Midbrain (tissue), 1 donor: ENCODE measurements at places on chromosomes 3 and 15.

- DNase-seq, result no peak
Measured at GRCh38 chr3:179961071-179961702, 75.5 kb downstream of the PEX5L start.

- no peak for DNase-seq
Measured at GRCh38 chr3:127691489-127691888, 18.7 kb downstream of the ABTB1 start.

- DNase-seq, result no peak
Measured at GRCh38 chr3:57036952-57037351, 23.5 kb upstream of the SPATA12 start.

DNA sequence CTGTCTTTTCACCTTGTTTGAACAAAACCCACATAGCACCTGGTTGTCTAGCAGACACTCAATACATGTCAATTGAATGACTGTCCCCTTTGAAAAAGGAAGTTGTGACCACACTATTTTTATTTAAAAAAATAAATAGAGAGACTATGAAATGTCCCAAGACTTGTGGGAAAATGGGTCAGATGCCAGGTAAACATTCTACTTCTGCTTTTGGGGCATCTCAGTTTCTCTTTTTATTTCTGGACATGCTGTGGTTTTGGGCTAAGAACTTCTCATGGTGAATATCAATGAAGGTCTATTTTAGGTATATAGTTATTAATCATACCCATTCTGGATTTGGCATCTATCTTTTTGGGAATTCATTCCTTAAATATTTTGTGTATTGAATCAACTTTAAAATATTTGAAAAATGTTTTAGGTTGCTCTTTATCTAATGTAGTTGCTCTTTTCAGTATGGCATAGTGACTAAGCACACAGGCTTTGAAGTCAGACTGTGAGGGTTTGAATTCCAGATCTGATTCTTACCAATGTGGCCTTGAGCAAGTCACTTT, 4.4 kb downstream of the TMEM45A start:
- DNase-seq, result no peak

DNA sequence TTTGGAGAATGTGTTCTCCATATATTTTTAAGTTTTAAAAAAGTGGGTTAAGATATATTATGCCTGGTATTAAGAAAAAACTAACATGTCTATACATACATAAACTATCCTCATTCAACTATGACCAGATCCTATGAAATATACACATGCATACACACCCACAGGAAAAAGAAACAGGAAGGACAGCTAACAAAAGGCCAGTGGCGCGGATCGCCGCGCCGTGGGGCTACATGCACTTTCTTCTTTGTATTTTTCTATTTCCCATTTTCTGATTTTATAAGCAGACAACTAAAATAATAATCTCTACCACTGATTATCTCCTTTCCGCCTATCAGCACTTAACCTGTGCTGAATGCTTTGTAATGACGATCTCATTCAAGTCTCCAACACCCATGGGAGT, 160.1 kb downstream of the OR4M2 start:
- no peak for DNase-seq

- DNase-seq, result no peak
Measured at GRCh38 chr3:175255698-175256097, 396.6 kb downstream of the NAALADL2 start.

DNA sequence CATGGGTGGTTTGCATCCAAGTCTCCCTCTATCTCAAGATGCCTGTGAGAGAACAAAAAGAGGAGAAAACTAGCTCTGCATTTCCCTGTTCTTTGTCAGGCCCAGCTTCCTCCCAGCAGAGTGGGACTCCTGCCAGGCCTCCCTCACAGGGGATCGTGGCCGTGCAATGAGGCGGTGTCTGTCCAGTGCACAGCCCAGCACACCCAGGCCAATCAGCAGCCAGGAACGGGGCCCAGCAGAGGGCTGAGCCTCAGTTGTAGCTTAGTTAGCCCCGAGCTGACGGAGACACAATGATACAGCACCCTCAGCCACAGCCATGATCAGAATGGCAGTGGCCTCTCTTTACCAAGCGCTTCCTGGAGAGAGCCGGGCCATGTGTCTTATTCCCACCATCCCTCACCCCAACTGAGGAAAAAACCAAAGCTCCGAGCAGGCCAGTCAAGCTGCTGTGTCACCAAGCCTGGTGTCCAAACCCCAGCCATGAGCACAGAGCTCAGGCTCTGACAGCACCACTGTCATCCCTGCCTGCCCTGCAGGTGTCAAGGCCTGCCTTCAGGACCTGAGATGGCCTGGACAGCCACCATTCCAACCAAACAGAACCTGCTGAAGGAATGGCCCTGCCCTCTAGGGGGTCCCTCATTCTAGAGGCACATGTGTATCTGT, 71.1 kb downstream of the DNAJB8 start:
- DNase-seq, result peak; percentile 6

GRCh38 chr3:160695915-160696327, 19.0 kb downstream of the ARL14 start:
- no peak for DNase-seq

DNA sequence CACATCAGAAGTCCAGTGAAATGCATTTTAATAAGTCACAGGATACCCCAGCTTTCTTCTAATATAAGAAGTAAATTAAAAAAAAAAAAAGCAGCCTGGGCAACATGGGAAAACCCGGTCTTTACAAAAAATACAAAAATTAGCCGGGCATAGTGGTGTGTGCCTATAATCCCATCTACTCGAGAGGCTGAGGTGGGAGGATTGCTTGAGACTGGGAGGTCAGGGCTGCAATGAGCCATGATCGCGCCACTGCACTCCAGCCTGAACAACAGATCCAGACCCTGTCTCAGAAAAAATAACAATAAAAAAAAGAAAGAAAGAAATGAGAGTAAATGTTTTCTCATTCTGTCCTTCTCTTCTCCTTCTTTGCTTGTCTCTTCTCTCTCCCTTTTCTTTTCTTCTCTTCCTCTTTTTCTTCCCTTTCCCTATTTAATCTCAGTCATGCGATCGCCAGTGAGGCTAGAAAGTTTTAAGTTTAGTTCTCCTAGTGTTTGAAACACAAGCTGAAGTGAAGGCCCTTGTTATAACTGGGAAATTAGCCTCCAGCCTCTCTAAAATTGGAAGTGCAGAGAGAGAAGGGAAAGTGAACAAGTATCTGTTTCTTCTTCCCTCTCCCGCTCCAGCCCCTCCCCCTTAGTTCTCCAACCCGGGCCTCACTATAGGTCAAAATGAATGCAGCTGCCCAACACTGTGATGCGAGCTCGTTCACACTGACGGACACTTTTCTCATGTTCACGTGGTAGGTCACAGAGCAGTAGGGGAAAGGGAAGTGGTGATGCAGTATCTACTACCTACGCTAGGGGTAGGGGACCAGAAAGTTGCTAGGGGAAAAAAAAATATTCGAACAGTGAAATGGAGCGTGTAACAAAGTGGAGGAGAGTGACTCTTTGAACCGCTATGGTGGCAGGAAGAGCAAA, 23.5 kb upstream of the TSC22D2 start:
- peak; percentile 34 for DNase-seq

DNA sequence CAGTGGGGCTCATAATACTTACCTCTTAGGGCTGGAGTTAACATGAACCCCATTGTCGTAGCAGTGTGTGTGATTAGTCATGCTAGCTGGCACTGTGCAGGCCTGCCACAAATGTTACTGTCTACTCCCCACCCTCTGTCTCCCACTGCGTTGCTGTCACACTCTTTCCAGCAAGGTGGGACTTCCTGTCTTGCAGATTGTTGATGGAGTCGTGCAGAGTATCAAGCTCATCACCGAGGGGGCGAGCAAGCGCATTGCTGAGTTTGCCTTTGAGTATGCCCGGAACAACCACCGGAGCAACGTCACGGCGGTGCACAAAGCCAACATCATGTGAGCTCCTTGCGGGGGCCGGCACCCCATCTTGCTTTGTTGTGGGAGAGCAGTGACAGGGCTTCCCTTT, 12.9 kb downstream of the IDH3A start:
- peak; percentile 28 for DNase-seq

- DNase-seq, result no peak
Measured at GRCh38 chr15:67783303-67783702, 42.0 kb upstream of the SKOR1 start.

DNA sequence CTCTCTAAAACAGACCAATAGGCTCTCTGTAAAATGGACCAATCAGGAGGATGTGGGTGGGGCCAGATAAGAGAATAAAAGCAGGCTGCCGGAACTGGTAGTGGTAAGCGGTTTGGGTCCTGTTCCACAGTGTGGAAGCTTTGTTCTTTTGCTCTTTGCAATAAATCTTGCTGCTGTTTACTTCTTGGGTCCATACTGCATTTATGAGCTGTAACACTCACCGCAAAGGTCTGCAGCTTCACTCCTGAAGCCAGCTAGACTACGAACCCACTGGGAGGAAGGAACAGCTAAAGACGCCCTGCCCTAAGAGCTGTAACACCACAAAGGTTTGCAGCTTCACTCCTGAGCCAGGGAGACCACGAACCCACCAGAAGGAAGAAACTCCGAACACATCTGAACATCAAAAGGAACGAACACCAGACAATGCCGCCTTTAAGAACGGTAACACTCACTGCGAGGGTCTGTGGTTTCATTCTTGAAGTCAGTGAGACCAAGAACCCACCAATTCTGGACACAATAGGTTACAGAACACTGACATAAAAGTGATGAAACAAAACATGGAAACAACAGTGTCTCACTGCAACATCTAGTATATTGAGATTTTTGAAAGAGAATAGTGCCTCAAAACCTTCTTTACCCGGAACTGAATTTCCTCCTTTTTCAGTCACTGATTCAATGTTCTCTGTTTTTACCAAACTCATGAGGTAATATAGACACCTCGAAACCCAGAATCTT, 28.8 kb upstream of the PLSCR2 start:
- DNase-seq, result no peak

GRCh38 chr15:38028869-38029268, 94.4 kb downstream of the TMCO5A start:
- DNase-seq, result no peak

- DNase-seq, result no peak
Measured at GRCh38 chr3:105511031-105511430, 144.3 kb downstream of the ALCAM start.

GRCh38 chr15:42100021-42100800, 5.8 kb upstream of the PLA2G4D start:
- no peak for DNase-seq

GRCh38 chr3:146100825-146101444, 60.0 kb downstream of the PLOD2 start:
- DNase-seq, result no peak

GRCh38 chr3:52056521-52056967, at the start of gene DUSP7:
TSS of gene DUSP7 (minus strand) at chr3:52056571. CDS start at chr3:52056366, 205 bp downstream.
- DNase-seq, result peak; percentile 83

GRCh38 chr3:5122741-5123706, 932 bp downstream of the ARL8B start:
- peak; percentile 35 for DNase-seq

- DNase-seq, result no peak
Measured at GRCh38 chr3:23565041-23565775, 240.5 kb upstream of the UBE2E1 start.

- DNase-seq, result peak; percentile 50
Measured at GRCh38 chr3:27681249-27681748, 40.8 kb downstream of the EOMES start.

DNA sequence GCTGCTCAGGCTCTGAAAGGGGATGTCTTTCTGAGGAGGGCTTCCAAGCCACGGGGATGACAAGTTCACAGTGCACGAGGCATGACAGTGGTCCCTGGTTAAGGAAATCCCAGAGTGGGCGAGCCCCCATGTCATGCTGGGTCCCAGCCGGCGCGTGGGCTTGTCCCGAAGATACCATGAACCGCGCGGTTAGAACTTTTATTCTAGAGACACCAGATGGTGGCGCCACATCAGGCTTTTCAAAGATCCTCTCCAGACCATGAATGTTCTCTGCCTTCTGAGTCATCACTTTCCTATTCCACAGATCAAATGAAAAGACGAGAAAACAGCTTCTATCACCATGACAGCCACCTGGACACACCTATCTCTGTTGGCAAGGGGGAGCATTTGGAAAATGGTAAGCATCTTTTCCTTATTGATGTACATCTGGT, 227.8 kb upstream of the LYSMD4 start:
- DNase-seq, result peak; percentile 15

GRCh38 chr3:54988838-54989630, 61.2 kb upstream of the LRTM1 start:
- DNase-seq, result no peak

- no peak for DNase-seq
Measured at GRCh38 chr3:69691860-69692259, 47.4 kb upstream of the MITF start.

- DNase-seq, result no peak
Measured at GRCh38 chr3:43640681-43641080, 18.9 kb upstream of the ANO10 start.

DNA sequence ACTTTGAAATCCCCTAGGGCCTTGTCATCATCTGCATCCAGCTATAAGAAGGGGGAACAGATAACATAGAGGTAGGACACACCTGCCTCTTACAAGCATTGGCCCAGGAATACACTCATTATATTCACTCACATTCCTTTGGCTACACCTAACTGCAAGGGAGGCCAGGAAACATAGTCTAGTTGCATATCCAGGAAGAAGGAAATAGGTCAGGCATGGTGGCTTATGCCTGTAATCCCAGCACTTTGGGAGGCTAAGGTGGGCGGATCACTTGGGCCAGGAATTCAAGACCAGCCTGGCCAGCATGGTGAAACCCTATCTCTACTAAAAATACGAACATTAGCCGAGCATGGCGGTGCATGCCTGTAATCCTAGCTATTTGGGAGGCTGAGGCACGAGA, 48.8 kb downstream of the GTPBP8 start:
- DNase-seq, result no peak

GRCh38 chr15:101063212-101063611, 144.1 kb downstream of the LRRK1 start:
- no peak for DNase-seq

DNA sequence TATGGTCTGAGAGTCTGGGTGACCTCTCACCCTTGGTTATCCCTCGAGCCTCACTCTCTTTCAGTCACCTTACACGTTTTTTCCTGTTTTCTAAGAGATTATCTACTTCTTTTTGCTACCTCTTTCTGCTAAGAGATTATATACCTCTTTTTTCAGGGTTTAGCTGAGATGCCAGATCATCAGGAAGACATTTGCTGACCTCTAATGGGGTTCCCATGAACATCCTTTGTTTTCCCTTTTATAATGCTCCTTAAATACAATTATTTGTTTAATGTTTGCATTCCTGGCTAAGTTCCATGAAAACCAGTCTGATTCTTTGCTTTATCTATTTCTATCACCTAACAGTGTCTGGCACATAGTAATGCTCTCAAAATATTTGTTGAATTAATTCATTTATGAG, 39.6 kb downstream of the LEKR1 start:
- no peak for DNase-seq

DNA sequence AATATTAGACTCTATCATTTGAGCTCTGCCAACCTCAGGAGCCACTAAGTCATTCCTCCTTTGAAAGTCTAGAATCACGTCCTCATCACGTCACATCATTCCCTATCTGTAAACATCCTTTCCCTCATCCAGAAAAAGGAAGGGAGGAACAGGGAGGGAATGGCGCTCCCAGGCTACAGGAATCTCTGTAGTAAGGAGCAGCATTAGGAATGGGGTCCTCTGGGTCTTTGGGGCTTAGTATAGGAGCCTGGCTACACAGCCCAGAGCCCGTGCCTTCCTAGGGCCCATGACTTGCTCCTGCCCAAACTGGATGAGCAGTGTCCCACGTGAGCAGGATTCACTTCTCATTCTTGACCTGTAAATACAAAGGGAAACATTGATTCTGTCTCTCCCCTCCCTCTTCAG, 1.6 kb downstream of the TAGLN3 start:
- DNase-seq, result no peak

- DNase-seq, result no peak
Measured at GRCh38 chr3:144652573-144652972, 681.0 kb downstream of the DIPK2A start.
